ENCODE measurements at places on chromosomes 7 and 10. TPM values are rescaled to one million over a fixed set of nuclear protein-coding genes. Genes with fewer than 3 reads are reported as not detected.

- no peak for DNase-seq
Measured at GRCh38 chr10:35340975-35341374, 4.7 kb downstream of the CCNY start.

DNA sequence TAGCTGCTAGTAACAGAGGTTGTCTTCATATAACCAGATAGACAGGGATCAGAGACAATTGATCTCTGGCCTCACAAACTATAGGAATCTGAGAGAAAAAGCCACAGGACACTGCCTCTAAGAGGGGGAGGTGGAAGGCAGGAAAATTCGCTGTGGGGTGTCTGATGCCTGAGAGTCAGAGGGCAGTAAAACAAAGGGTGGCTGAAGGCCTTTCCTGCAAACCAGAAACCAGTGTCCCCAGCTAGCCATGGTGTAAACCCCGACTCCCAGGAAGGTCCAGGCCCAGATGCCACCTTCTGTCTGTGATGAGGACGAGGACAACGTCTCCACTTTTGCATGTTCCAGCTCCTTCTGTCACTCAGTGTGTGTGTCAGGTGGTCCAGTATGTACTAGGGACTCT, 215.1 kb downstream of the ADARB2 start:
- no peak for DNase-seq

DNA sequence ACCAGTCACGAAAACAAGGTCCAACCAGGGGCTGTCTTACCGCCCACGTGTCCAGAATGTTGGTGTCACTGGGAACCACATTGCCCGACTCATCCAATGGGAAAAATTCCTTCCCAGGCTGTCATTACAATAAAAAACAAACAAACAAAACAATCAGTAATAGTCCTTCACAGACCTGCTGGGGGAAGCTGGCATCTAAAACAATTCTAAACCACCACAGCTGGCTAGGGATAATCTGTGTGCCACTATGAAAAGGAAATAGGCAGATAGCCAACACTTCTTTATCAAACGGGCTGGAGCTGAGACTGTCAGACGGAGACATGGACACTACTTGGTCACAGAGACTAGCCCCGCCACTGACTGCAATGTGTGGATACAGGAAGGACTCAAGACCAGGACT, 9.2 kb downstream of the AKR1B1 start:
- no peak for DNase-seq

DNA sequence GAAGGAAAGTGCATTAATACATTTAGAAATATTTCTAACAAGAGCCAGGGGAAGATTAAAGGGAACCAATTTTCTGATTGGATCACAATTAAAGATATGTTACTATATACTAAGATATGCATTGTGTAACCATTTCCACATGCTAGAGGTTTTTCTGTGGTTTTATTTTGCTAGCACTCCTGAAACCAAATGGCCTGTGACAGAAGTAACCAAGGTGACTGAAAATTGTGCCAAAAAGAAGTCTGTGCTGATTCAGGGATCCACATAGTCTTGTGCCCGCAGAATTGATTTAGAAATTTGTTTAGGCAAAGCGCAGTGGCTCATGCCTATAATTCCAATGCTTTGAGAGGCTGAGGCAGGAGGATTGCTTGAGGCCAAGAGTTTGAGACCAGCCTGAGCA, 1.8 kb downstream of the CC2D2B start:
- DNase-seq: no peak

DNA sequence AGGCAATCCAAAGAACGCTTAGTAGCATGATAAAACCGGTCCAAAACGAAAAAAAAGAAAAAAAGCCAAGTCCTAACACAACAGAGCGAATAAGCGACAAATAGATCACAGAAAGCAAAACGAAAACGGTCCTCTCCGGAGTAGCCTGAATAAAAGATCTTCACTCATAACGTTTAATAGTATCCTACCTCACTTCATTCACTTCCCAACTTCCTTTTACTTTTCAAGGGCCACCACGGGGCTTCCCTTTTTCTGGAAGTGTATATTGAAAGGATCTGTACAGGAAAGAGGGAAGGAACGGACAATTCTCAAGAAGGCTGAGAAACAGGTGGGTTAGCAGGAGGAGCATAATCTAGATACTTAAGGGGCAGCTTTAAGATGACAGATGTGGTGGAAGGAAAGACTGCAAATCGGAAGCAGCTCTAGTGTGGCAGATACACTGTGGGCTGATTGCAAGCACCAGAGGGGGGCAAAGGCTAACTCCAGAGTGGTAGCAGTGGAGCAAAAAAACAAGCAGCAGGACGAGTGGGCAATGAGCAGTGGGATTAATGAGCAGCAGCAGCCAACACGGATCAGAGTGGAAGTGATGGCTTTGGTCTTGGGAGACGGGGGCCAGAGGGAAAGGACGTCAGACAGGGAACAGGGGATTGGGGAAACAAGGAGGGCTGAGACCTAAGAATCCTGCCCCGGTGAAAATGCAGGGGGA, 866 bp downstream of the CNOT4 start:
- DNase-seq: no peak

- DNase-seq: no peak
Measured at GRCh38 chr7:29812185-29812876, 6.0 kb downstream of the WIPF3 start.

DNA sequence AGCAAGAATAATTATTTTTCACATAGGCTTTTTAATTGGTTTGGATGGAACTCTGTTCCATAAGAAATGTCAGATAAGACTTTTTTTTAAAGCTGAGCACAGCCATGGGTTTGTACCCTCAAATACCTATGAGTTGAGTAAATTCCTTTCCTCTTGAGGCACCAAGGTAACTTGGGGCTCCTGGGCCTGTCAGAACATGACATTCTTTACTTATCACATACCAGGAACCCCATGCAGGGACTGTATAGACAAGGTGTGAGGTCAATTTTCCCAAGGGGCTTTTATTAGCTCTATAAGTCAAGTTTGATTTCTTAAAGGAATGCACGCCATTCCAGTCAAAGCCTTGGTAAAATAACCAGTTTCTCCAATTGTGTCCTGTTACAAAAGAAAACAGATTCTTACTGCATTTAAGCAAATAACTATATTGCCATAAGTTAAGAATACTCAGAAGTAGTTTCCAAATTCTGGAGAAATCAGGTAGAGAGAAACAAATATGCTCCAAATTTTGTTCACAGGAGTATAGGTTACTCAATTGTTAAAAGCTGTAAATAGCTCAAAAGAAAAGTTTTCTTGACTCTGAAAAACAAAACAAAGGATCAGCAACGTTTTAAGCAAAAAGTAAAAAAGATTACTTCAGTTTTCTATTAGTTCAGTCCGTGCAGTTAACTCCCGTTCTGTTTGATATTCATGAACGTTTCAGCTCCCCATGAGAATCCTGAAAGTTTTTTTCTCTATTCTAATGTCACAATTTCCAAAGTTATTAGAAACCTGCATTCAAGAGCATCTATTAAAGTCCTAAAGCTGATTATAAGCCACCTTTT, 167.5 kb upstream of the NAMPT start:
- DNase-seq: no peak

GRCh38 chr7:7739204-7740036, 21.0 kb upstream of the RPA3 start:
- DNase-seq: no peak

DNA sequence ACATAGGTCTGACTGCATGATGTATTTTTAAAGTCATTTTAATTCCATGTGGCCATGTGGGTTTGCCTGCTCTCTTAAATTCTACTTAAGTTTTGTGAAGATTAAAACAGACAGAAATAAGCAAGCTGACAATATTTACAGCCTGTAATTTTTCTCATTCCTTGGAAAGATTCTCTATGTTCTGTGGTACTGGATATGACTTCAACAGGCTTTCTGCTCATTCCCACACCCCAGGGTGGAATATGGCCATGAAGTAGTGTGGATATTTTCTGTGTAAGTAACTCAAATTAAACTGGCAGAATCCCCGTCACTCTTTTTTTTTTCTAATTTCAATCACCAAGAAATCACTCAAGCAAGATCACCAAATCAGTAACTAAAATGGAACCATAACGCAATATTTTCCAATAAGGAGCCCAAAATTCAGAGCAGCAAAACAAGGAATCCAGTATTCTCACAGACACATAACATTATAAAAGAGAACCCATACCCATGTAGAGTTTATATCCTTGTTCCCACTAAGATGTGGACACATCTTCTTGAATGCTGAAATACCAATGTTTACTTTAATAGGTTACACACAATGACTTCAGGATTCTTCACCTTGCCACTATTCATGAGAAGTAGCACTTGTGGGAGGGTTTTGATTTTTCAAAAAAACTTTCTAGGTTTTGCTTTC, 5.7 kb downstream of the HOXA5 start:
- DNase-seq: no peak

GRCh38 chr10:76085817-76086167, 654.4 kb downstream of the LRMDA start:
- DNase-seq: no peak

- no peak for DNase-seq
Measured at GRCh38 chr7:53658951-53659350, 623.5 kb downstream of the POM121L12 start.

DNA sequence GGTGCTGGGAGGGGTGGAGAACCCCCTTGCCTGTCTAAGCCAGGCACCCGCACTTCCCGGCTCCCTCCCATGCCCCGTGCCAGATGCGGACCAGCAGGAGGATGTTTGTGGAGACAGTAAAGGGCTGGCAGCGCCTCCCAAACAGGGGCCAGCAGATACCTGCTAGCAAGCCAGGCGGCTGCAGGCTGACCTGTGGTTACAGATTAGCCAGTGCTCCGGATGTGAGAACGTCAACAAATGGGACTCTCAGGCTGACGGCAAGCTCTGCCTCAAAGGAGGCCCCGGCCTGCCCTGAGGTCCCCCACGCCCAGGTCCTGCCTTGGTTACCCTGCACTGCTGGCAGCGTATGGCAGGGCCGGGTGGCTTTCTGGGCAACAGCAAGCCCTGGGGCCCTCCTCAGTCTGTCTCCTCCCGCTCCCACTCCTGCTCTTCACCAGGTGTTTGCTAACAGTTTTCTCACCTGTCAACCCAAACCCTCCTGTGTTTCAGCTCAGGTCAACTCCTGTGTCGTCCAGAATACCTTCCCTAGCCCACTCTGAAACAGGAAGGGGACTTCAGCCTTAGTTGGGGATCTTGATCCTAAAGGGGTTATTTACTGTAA, 85.4 kb downstream of the NEURL1 start:
- DNase-seq: no peak

- DNase-seq: no peak
Measured at GRCh38 chr7:157204134-157204533, 65.4 kb downstream of the UBE3C start.

DNA sequence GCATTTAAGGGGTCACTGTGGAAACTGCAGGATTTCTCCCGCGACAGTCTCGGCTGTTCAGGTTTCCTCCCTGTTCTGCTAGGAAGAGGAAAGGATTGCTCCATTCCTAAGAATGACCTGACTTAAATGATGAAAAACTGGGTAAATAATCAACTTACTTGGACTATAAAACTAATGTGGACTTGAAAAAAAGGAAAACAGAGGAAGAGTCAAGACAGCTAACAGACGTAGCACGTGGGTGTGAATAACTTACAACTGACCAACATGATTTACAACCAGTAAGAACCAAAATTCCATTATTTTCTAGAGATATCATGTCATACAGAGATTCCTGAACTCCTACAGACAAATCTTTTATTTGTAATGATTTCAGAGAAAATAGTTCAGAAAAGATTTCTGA, 93.8 kb downstream of the ADAM12 start:
- no peak for DNase-seq

Gene RNF148
- not detected for polyA plus RNA-seq

Gene PLPP4
- polyA plus RNA-seq: 0.10 TPM

Gene TEX47
- not detected for polyA plus RNA-seq

Gene TAS2R5
- polyA plus RNA-seq: 0.81 TPM

Gene CPVL
- not detected for polyA plus RNA-seq

Gene MCM10
- 2.6 TPM for polyA plus RNA-seq

Gene AKR1D1
- not detected for polyA plus RNA-seq

Measured in AG04450 (cell line).